Ovary (tissue), 10 donors: ENCODE measurements at places on chromosomes 5 and 9.

GRCh38 chr9:129198319-129199043 is 20.4 kb upstream of the IER5L start:
- DNase-seq: peak; percentile 83

GRCh38 chr5:14109041-14109747 is 33.9 kb upstream of the TRIO start:
- no peak for DNase-seq

GRCh38 chr5:1318659-1319251 is 23.9 kb upstream of the TERT start:
- DNase-seq: peak; percentile 9

- no peak for DNase-seq
Observed at GRCh38 chr9:81477669-81478068, 211.7 kb downstream of the TLE1 start.

DNA sequence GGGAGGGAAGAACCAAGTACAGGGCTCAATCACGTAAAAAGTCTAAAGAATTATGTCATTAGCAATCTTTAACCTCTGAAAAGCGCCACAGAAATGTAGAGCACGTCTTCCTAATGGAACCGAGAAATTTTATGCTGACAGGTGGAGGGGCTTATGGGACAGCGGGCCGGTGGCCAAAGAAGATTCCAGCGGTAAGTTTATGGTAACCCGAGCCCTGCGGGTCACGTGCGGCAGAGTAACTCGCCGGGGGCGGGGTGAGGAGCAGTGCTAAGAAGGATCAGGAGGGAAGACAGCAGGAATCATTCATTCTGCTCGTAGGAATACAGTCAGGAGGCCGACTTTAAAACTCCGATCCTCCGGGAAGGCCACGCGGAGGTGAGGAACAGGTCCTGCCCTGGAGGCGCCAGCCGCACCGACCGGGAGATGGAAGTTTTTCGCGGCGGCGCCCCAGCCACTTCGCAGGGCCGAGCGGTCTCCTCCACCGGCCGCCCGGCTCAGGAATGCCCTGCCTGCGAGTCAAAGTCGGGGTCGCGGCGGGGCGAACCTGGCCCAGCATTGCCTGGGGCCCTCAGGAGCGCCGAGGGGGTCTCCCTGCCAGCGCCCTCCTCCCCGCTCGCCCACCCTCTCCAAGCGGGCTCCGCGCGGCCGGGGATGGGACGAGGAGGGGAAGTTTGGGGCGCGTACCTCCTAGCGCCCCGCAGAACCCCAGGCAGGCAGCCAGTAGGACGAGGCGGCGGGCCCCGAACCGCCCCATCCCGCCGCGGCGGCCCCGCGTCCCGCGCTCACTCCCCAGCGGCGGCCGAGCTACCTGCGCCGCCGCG is 101.8 kb downstream of the ESM1 start:
- DNase-seq: peak; percentile 68
